ENCODE measurements at places on chromosomes 1 and 21. TPM values are rescaled to one million over a fixed set of nuclear protein-coding genes. Genes with fewer than 3 reads are reported as not detected.

GRCh38 chr1:154386643-154387352, 18.3 kb upstream of the IL6R start:
- DNase-seq: no peak

- no peak for DNase-seq
Observed at GRCh38 chr1:34794790-34795180, 2.0 kb downstream of the GJA4 start.

GRCh38 chr1:193543259-193543658, 356.8 kb upstream of the B3GALT2 start:
- DNase-seq: no peak

- no peak for DNase-seq
Observed at GRCh38 chr1:39034114-39034654, 8.0 kb downstream of the NDUFS5 start.

DNA sequence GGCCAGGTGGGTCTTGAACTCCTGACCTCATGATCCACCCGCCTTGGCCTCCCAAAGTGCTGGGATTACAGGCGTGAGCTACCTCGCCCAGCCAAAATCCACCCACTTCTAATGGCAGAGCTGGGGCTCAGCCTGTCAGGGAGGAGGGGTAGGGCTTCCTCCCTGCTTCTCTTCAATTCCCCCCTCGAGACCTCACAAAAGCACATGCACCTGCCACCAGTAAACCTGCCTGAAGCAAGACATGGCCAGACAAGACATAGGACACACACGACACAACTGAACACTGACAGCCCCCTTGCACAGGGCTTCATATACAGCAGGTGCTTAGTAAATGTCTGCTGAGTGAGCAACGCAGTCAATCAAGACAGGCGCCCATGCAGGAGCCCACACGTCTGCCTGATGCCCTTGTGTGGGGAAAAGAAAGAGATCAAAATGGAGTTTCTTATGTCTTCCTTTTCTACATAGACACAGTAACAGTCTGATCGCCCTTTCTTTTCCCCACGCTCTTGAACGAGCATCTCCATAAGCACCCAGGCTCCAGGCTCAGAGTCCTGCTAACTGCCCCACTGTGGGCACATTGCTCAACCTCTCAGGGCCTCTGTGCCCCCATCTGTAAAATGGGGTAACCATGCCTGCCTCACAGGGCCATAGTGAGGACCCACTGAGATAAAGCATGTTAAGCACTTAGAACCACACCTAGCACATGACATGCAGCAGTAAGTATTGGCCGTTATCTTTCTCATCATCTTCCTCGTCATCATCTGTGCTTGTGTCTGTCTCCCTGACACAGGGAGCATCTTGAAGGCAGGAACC, 8.8 kb downstream of the SDC3 start:
- DNase-seq: no peak

GRCh38 chr1:236395947-236396664, 2.0 kb downstream of the EDARADD start:
- peak; percentile 25 for DNase-seq

DNA sequence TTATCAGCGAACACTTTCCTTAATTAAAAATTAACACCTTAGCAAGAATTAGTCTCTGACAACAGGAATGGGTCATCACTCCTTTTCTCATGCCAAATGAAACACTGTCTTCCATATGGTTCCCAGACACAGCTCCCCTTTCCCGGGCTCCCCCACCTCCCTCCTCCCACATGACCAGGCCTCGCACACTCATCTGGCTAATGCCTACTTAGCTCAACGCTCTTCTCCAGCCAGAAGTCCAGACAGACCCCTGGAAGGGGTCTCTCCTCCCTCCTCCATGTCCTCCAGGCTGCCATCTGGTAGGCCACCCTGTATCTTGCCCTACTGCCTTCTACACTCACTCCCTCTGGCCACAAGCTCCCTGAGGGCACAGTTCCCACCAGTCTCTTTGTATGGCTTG, 39.9 kb downstream of the KCNC4 start:
- no peak for DNase-seq

- DNase-seq: no peak
Observed at GRCh38 chr1:1394116-1394515, 5.0 kb downstream of the CCNL2 start.

DNA sequence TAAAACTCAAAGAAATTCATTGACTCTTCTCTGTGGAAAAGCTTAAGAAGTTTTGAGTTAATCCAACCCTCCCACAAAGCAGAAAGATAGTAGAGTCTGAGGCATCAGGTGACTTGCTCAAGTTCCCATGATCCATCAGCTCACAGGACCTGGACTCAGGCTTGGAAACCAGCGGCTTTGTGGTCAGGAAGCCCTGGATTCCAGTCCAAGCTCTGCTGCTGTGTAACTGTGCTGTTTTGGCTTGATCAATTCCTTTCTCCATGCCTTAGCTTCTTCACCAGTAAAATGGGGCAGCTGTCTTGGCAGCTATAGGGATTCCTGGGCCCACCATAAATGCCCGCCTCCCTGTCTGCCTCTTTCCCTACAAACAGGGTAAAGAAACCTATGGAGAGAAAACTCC, 180.2 kb downstream of the HIVEP3 start:
- DNase-seq: no peak

The MAGOH gene
- 43.8 TPM for total RNA-seq

The LAD1 gene
- total RNA-seq: 187 TPM

Data from mammary epithelial cell (primary cell).